Inflammatory macrophage treated with lipopolysaccharide for 1 hour (primary cell): ENCODE measurements at places on chromosomes 11 and 22.

GRCh38 chr22:33438273-33438672 is 380.1 kb upstream of the SYN3 start:
- no peak for DNase-seq

DNA sequence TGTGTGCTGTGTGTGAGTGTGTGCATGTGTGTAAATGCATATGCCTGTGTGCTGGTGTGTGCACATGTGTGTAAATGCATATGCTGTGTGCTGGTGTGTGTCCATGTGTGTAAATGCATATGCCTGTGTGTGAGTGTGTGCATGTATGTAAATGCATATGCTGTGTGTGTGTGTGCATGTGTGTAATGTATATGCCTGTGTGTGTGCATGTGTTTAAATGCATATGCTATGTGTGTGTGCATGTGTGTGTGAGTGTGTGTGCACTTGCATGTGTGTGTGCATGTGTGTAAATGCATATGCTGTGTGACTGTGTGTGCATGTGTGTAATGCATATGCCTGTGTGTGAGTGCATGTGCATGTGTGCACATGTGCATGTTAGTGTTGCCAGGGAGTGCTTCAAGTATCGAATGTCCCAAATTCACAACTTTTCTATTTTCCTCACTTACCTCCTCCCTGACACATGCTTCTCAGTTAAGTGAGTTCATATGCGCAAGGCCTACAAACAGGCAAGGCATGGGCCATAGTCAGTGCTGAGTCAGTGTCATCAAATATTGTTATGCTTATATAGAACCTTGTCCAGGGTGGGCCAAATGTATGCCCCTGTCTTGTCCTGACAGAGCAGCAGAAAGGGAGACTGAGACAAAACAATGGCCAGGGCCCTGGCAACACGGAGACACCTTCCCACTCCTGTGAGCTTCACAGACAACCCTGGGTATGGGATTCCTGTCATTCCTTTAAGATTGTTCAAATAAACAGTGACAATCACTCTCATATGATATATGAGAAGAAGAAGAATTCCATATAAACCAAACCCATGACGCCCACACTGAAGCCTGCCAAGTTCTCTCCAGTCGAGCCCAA is 38.6 kb downstream of the GGTLC2 start:
- no peak for DNase-seq

- no peak for DNase-seq
Observed at GRCh38 chr22:33710326-33710725, 209.9 kb downstream of the LARGE1 start.

GRCh38 chr11:78291503-78292108 is 102.9 kb downstream of the USP35 start:
- DNase-seq = no peak

GRCh38 chr11:92978271-92979111 is 9.0 kb downstream of the MTNR1B start:
- no peak for DNase-seq
